ENCODE measurements at places on chromosomes 11 and 22. TPM values are rescaled to one million over a fixed set of nuclear protein-coding genes. Genes with fewer than 3 reads are reported as not detected.
A peak's percentile ranks its signal among the peaks of the same experiment; 100 is the strongest.

DNA sequence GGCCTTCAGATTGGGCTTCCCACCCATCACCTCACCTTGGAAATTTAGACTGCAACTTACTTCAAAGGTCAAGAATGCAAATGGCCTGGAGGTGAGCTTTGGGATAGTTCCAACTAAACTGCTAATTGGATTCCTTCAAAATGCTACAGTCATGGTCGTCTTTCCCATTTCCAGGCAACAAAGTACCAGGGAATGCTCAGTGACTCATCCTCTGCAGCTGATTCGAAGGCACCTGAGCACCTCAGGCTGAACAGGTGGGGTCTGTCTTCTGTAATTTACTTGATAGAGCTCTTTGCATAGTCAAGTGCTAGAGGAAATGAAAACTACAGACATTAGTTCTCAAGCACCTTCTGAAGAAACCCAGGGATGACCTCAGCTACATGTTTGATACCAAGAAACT lies 20.5 kb upstream of the FSHB start:
- no peaks in the 10 kb centered on the region for H3K27me3 ChIP-seq
- no peak overlapping the region for H3K27ac ChIP-seq
- no peaks in the 10 kb centered on the region for H3K4me1 ChIP-seq
- H3K4me3 ChIP-seq, result no peak overlapping the region

DNA sequence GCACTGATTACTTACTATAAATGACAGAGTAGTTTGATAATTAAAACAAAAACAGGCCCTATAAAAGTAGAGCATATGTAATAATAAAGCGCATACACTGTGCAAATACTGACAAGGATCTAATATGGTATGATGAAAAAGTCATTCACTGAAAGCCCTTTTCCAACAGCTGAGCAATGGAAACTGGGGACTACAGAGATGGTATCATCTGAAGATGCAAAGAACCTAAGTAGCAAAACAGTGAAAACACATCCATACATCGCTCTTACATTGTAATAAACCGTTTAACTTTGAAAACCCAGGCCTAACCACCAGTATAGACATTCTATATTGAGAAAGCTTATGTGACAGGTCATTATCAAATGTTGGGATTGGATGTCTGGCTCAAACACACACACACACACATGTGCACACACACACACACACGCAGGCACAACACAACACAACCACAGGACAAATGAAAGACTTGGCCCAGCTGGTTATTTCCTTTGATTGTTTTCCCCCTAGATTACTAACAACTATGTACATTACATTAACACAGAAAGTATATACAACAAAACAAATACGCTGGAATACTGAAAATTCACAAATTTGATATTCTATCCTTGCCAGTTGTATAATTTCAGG lies 119.5 kb downstream of the APOL5 start:
- DNase-seq, result no peak
- no peaks in the 10 kb centered on the region for H3K36me3 ChIP-seq
- no peaks in the 10 kb centered on the region for H3K27me3 ChIP-seq
- no peak overlapping the region for H3K27ac ChIP-seq

DNA sequence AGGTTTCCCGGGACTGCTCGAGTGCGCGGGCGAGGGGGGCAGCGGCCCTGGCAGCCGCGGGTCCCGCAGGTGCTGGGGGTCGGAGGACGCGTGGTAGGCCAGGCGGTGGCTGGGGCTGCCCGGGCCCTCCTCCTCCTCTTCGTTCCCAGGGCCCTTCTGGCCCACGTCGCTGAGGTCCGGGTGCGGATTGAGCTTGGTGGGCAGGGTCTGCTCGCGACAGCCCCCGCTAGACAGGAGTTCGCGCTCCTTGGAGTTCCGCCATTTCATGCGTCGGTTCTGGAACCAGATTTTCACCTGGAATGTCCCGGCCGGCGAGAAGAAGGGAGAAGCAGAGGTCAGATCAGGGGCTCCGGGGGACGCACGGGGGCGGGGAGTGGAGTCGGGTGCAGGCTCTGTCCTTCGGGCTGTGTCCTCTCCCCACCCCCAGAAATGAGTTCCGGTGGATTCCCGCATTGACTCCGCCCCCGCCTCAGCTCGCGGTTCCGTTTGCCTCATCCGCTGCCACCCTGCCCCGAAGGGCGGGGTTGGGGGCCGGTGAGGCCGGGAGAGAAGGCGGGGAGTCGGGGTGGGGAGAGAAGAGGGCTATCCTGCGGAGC lies 3.9 kb downstream of the DBX1 start:
- H3K4me1 ChIP-seq, result peaks cover 5% of the 10 kb centered on the region
- H3K27me3 ChIP-seq, result no peaks in the 10 kb centered on the region
- no peak overlapping the region for H3K27ac ChIP-seq
- peak; percentile 59 for DNase-seq

DNA sequence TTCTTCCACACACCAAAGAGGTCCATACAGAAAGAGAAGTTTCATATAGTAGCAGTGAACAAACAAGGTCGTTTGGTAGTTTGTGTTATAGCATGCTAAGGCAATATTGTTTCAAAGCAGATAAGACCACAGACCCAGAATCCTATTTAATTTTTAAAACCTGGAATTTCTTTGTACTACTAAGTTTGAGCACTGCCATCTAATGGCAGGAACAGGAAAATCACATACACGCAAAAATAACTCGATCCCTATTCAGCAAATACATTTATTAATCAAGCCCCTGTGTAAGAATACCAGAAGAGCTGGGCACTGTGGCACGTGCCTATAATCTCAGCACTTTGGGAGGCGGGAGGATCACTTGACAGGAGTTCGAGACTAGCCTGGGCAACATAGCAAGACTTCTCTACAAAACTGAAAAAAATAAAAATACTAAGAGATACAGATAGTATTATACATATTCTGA lies 2.9 kb upstream of the BTBD10 start:
- H3K36me3 ChIP-seq, result no peaks in the 10 kb centered on the region
- H3K27ac ChIP-seq, result no peak overlapping the region
- DNase-seq, result no peak
- H3K27me3 ChIP-seq, result no peaks in the 10 kb centered on the region
- peaks cover 6% of the 10 kb centered on the region for H3K4me1 ChIP-seq

GRCh38 chr11:46451759-46452158 lies 60.2 kb upstream of the CHRM4 start:
- no peaks in the 10 kb centered on the region for H3K4me1 ChIP-seq
- H3K36me3 ChIP-seq, result no peaks in the 10 kb centered on the region
- DNase-seq, result no peak
- no peaks in the 10 kb centered on the region for H3K27me3 ChIP-seq

- DNase-seq, result no peak
- H3K4me1 ChIP-seq, result peaks cover 5% of the 10 kb centered on the region
- no peaks in the 10 kb centered on the region for H3K36me3 ChIP-seq
- H3K27ac ChIP-seq, result no peak overlapping the region
- no peaks in the 10 kb centered on the region for H3K27me3 ChIP-seq
Observed at GRCh38 chr11:130439160-130439519, 9.3 kb upstream of the ADAMTS15 start.

DNA sequence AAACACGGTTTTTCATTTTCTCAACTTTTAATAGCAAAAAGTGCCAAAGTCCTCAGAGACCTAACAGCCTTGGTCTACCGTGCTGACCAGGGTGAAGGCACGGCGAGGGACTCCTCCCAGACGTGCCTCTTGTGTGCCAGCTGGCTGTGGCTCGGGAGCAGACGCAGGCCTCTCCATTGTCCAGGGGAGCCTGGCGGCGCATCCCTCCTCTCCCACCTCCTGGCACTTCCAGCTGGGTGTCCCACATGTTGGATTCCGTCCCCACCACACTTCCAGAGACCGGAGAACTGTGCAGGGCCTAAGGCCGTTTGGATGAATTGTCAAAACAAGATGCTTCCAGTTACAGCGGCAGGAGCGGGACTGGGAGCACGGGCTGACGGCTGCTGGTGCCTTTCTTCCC lies 11.6 kb downstream of the CDPF1 start:
- no peak overlapping the region for H3K27ac ChIP-seq
- no peaks in the 10 kb centered on the region for H3K36me3 ChIP-seq
- peaks cover 8% of the 10 kb centered on the region for H3K4me1 ChIP-seq
- no peaks in the 10 kb centered on the region for H3K27me3 ChIP-seq
- H3K4me3 ChIP-seq, result no peak overlapping the region

DNA sequence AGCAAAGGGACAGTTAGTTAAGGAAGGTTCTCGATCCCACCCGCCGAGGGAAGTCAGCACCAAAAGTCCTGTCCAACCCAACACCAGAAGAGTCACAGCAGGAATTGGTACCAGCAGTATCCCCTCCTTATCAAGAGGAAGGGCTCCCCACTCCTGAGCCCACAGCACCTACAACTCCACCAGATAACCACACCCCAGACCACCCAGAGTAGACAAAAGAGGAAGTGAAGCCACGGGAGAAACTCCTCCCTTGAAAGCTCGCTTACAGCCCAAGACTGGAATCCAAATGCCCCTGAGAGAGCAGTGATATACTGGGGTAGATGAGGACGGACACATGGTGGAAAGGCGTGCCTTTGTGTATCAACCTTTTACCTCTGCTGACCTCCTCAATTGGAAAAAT lies 7.3 kb upstream of the CD5 start:
- no peaks in the 10 kb centered on the region for H3K27me3 ChIP-seq
- H3K36me3 ChIP-seq, result no peaks in the 10 kb centered on the region
- DNase-seq, result no peak
- peaks cover 10% of the 10 kb centered on the region for H3K4me1 ChIP-seq
- no peak overlapping the region for H3K4me3 ChIP-seq

OR51B5 gene
- 1.3 TPM for total RNA-seq

CDKN1C gene
- 34.9 TPM for total RNA-seq

RAG1 gene
- total RNA-seq, result 3.5 TPM

KRTAP5-7 gene
- total RNA-seq, result 0.94 TPM

TEX54 gene
- total RNA-seq, result 38.1 TPM

FAM180B gene
- not detected for total RNA-seq

CLCF1 gene
- 6.8 TPM for total RNA-seq

OR4D5 gene
- 4.0 TPM for total RNA-seq

C11orf91 gene
- total RNA-seq, result not detected

PGA5 gene
- total RNA-seq, result 0.43 TPM
